ENCODE measurements at places on chromosomes 7 and 10.

DNA sequence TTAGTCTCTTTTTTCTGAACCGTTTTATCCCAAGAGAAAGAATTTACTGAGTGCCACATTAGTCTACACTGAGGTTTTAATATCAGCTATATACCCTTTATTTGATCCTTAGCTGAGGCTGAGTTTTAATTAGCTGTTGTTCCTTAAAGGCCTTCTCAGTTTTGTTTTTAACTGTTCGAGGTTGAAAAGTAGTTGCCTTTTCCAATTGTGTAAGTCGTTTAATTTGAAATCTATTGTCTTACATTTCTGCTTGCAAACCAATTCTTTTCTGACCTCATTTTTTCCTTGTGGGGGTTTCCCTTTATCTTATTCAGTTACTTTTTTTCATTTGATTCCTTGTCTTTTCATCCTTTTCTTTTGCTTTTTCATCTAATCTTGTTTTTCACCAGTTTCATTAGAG, 30.8 kb downstream of the UMAD1 start:
- DNase-seq, result no peak

- no peak for DNase-seq
These were observed 385 bp upstream of the C10orf90 start for GRCh38 chr10:126670895-126671261.

DNA sequence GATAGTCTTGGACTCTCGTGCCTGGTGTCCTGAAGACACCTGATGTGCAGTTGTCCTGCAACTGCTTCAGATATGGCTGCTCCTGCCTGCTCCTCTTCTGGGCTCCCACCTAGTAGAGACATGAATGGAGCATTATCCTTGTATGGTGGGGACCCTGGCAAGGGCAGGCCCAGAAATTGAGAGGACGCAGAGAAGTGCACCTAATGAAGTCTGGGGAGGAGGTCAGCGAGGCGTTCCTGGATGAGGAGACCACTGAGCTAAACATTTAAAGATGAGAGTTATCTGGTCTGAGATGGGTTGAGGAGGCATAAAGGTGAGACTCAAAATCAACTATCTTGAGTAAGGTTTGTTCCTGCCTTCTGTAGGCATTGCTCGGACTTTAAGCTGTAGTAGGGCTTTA, 66.3 kb downstream of the WDFY4 start:
- no peak for DNase-seq

DNA sequence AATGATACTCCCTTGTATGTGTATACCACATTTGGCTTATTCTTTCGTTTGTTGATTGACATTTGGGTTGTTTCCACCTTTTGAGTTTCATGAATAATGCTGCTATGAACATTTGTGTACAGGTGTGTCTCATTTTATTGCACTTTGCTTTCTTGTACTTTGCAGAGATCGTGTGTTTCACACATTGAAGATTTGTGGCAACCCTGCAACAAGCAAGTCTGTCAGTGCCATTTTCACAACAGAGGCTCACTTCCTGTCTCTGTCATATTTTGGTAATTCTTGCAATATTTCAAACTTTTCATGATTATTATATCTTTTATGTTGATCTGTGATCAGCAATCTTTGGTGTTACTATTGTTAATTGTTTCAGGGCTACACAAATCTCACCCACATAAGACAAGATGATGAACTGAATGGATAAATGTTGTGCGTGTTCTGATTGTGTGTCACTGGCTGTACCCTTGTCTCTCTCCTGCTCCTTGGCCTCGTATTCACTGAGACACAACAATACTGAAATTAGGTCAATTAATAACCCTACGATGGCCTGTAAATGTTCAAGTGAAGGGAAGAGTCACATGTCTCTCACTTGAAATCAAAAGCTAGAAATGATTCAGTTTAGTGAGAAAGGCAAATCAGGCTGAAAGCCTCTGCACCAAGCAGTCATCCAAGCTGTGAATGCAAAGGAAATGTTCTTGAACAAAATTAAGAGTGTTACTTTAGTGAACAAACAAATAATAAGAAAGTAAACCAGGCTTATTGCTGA, 133.6 kb upstream of the JCAD start:
- DNase-seq, result no peak

GRCh38 chr10:17671307-17671706, 27.4 kb downstream of the STAM start:
- DNase-seq, result no peak

DNA sequence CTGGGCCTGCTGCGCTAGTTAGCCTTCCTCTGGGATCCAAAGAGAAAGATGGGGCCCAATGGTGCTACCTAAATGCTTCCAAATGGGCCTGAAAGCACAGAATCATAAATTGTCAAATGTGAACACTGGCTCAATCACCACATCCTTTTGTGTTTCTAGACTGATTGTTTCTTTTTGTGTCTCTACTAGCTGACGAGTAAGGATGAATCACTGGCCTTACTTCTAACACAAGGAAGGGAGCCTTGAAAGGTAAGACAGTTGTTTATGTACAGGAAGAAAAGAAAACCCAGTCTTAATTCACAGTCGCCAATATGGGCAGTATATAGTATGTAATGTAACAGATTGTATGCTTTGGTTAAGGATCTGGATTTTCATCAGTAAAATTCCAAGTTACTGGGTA, 89.5 kb downstream of the ZNF92 start:
- DNase-seq, result no peak

- no peak for DNase-seq
These were observed 5.1 kb downstream of the PLPP4 start for GRCh38 chr10:120462018-120462682.

DNA sequence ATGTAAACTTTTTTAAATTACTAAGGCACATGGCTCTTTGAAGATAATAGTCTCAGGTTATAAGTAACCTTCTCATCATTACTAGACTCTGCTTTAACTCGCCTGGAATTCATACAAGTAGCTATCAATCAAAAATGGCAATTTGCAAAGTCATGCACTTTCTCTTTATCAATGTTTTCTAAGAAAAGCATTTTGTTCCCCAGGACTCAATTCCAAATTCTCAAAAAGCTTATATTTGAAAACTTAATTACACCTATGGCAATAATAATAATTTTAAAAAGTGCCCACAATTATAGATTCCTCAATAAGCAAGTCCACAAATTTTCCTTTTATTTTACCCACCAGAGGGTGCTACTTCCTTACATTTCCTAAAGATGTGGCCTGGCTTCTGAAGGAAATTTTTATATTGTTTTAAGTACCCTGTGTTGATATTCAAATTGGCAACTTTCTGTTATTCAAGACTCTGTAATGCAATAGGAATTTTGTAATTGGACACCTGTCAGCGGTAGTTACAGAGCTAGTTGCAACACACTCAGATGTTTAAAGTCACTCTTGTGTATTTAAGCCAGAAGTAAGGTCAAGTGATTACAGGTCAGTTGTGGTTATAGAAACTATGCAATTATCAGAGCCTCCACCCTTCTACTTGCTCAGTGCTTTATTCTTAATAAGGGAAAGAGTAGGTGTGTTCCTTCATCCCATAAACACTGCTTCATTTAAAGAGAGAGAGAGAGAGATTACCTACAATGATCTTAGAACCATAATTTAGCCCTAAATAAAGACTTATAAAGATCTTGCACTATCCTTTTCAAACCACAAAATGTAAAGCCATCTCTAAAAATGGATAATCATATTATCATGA, 47.1 kb upstream of the HYAL4 start:
- peak; percentile 71 for DNase-seq

- no peak for DNase-seq
These were observed 4.6 kb downstream of the SHOC2 start for GRCh38 chr10:110923856-110924493.

GRCh38 chr7:154916856-154917807, 85.8 kb downstream of the PAXIP1 start:
- DNase-seq, result no peak

DNA sequence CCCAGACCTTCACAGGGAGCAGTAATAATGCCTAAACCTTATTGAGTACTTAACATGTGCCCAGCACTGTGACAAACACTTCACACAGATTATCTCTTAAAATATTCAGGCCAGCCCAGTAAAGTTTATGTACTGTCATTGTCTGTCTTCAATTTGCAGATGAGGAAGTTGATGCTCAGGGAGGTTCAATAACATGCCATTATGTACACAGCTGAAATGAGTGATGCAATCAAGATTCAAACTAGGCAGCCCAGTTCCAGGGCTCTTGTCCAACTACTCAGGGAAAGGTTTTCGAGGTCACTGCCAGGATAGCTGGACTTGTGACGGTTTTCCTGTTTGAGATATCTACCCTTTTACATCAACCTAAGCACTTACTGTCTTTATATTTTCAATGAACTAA, 56.1 kb downstream of the AUTS2 start:
- peak; percentile 62 for DNase-seq

- DNase-seq, result no peak
These were observed 409.0 kb upstream of the MGMT start for GRCh38 chr10:129057856-129058663.

- peak; percentile 87 for DNase-seq
These were observed 12.2 kb downstream of the ARPC1B start for GRCh38 chr7:99386584-99387238.

DNA sequence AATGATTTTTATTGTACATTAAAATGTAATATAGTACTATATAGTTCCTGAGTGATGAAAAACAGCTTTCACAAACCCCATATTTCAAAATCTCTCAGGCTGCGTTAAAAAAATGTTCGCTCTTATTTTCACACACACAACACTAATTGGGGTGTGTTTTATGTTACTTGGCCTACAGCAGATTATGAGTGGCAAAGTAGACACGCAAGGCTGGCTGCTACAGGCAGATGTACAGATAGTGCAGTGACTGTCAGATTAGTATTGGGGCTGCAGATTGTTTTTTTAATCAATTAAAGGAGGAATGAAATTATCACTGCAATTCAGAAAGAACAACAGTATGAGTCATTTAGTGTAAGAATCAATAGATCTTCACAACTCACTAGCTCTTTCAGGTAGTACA, 65.2 kb upstream of the ICA1 start:
- DNase-seq, result no peak

- no peak for DNase-seq
These were observed 376.2 kb upstream of the TPK1 start for GRCh38 chr7:145212050-145212449.

DNA sequence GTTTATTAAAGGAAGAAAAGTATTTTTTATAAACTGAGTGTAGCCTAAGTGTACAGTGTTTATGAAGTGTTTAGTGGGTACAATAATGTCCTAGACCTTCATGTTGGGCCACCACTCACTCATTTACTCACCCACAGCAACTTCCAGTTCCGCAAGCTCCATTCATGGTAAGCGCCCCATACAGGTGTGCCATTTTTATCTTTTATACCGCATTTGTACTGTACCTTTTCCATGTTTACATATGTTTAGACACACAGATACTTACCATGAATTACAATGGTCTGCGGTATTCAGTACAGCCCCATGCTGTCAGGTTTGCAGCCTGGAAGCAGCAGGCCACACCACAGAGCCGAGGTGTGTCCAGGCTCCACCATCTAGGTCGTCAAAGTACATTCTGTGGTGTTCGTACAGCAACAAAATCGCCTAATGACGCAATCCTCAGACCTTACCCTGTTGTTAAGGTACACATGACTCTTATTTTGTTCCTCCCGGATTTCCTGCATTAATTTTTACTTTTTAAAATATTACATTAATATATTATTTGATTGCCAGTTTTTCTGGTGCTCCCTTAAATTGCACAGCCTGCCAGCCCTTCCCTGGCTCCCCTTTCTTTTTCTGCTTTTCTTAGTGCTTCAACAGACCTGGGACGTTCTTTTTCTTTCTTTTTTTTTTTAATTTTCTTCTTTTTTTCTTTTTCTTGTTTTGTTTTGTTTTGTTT, 881 bp upstream of the SSBP1 start:
- DNase-seq, result peak; percentile 18

All from OCI-M1 (cell line).